Right cardiac atrium (tissue), 5 donors: ENCODE measurements at places on chromosomes 13 and 19. TPM values are rescaled to one million over a fixed set of nuclear protein-coding genes. Genes with fewer than 3 reads are reported as not detected.

The FGF22 gene
- 0.15 TPM for total RNA-seq

The PIP5K1C gene
- total RNA-seq, result 48.3 TPM

The ATP4B gene
- total RNA-seq, result not detected

DNA sequence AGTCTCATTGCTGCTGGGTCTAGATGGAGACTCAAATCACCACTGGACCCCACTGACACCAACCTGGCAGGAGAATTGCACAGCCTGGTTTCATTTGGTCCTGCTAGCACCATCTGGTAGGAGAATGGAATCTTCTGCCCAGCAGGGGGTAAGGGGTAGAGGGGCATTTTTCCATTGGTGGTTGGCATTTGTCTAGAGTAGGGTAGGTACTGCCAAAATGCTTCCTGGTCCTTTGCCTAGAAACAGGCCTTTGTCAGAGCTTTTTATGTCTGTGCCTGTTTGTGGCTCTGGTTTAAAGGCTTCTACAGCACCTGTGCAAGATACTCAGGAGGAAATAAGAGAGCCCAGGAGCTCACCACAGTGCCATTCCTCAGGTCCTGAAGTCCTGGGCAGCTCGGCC lies 121.3 kb downstream of the KCTD12 start:
- DNase-seq, result no peak

DNA sequence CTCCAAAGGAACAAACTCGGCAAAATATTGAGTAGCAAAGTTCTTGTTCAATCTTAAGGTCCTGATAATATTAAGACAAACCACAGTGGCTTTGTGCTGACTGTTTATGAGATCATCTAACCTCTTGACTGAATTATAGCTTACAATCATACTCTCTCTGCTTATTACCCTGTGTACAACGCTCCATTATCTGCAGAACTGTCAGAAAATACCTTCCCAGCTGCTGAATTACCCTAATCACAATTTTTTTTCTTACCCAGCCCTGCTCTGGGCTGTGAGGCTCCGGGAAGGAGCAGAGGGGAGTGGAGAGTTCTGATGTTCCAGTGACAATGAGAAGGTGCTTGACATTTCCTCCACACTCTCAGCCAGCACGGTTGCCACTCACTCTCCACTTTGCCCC lies 64.8 kb downstream of the DCT start:
- no peak for DNase-seq

- no peak for DNase-seq
These were observed 13.5 kb downstream of the SMG9 start for GRCh38 chr19:43741075-43741825.

DNA sequence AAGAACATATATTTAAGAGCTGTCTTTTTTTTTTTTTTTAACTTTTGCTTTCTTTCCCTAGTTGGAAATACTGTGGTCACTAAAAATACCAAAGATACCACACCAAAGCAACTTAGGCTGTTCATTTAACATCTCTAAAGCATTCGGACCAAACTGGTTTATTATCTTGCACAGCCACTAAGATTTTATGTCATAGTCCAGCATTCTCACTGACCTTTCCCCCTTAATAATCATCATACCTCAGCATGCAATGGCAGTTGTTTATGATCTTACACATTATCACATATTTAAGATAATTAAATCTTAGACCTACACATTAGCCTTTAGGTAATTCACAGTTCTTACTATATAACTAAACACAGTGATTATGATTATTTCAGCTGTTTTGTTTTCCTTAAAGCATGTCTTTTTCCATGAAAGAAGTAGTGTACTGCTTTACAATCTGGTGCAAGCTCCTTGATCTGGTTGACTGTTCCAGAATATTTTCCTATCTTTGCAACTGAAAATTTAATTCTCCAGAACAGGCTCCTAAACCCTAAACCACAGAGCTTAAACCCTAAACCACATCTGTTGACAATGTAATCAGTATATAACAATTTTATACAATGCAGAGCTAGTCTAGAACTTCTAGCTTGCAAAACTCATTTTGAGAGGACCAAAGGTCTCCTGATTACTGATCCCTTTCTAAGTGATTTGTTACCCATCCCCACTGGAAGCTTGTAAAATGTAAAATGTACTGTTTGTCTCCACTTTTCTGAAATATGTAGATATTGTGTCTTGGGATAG lies 74.2 kb downstream of the CDK8 start:
- DNase-seq, result no peak

GRCh38 chr13:30685987-30686386 lies 49.4 kb upstream of the ALOX5AP start:
- no peak for DNase-seq

DNA sequence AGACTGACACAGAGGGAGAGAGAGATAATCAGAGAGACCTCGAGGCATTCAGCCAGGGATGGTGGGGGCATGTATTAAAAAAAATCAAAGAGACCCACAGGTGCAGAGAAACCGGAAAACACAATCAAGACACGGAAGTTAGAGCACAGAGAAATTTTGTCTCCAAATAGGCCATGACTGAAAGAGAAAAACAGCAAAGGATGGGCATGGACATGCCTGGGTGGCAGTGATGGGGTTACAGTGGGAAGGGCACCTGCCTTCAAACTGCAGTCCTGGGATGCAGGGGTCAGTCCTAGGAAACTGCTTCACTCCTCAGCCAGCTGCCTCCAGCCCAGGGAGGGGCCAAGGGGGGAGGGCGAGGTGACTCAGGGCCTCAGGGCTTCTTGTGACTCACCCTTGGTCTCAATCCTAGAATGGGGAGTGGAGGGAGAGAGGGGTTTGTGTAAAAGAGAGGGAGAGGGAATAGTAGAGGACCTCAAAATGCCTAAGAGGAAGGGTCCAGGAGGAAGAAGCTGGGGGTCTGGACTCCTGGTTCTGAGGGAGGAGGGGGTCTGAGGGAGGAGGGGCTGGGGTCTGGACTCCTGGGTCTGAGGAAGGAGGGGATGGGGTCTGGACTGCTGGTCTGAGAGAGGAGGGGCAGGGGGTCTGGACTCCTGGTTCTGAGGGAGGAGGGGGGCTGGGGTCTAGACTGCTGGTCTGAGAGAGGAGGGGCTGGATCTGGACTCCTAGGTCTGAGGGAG lies 3.6 kb upstream of the KCNN4 start:
- peak; percentile 52 for DNase-seq

GRCh38 chr13:35817642-35818607 lies 313.3 kb downstream of the DCLK1 start:
- no peak for DNase-seq

The WDR62 gene
- 8.0 TPM for total RNA-seq

- no peak for DNase-seq
These were observed 1278.8 kb upstream of the MIR17HG start for GRCh38 chr13:90068658-90069057.

- DNase-seq, result no peak
These were observed 35.4 kb upstream of the MAP3K10 start for GRCh38 chr19:40155749-40156265.

The ZNF121 gene
- total RNA-seq, result 15.1 TPM

DNA sequence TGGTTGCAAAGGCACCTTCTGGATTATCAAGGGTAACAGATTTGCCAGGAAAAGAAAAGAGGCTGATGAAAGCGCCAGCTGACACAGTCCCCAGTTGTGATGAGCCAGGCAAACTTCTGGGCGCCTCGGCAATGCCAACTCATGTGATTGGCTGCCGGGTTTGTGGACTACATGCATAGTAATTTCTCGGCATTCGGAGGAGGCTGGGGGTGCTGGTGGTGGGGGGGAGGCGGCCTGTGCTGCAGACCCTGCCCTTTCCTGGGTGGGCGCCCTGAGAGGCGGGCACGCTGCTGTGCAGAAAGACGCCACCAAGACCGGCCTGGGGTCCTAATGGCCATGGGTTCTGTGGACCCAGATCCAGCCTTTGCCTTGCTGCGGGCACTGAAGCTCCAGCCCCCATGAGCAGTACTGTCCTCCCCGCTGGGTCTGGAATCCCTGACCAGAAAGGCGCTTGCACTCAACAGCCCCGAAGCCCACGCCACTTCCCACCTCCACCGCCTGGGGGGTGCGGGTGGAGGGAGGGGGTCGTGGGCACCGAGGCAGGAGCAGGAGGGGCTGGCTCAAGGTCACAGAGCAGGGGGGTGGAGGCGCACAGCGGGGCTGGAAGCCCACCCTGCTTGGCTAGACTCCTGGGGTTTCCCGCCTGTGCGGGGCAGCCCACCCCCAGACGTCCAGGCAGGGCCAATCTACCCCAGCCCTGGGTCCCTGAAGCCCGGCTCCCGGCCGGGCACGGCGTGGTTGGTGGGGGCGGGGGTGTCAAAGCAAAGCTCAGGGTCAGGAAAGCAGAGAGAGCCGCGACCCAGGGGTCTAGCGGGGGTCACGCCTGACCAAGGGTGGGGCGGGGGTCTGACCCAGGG lies 1.0 kb downstream of the DIRAS1 start:
- peak; percentile 72 for DNase-seq

DNA sequence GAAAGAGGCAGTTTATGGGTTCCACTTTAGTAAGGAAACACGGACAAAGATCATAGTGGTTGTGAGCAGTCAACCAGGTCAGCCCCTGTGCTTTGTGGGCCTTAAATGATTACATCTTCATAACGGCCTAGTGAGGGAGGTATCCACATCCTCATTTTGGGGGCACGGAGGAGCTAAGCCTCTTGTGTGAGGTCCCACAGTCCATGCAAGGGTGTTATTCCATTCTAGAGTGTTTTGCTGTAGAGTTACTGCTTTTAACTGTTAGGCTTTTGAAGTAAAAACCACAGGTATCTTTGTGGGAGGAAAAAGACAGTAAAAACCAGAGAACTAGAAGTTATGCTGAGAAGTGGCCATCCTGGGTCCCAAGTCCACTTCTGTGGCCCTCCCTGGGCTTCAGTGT lies 4.0 kb downstream of the NOP53 start:
- no peak for DNase-seq

GRCh38 chr19:51576850-51577249 lies 5.8 kb downstream of the ZNF175 start:
- no peak for DNase-seq

DNA sequence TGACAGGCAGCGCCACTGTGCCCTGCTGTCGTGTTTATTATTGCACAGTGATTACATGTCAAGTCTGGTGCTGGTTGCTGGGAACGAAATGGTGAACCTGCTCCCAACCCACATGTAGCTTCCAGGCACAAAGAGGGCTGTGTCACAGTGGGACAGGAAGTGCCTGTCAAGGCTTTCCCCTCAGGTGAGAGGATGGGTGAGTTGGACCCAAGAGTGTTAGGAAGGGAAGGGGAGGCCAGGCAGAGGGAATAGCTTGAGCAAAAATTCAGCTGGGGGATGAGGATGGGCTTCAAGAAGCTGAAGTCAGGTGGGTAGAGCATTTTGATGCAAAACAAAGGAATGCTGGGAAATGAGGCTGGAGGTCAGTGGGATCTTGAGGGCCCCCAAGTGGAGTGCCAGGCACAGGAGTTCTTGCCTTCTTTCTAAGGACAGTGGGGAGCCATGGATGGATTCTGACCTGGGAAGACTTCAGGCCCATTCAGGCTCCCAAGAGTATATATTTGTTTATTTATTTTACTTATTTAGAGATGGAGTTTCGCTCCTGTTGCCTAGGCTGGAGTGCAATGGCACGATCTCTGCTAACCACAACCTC lies 8.5 kb upstream of the QTRT1 start:
- no peak for DNase-seq
